T-helper 2 cell (primary cell): ENCODE measurements at places on chromosomes 12 and 14.

GRCh38 chr14:65019944-65020566 lies 33.4 kb downstream of the FNTB start:
- no peak for DNase-seq

- no peak for DNase-seq
These were observed 93.4 kb downstream of the SLC41A2 start for GRCh38 chr12:104864668-104865067.

DNA sequence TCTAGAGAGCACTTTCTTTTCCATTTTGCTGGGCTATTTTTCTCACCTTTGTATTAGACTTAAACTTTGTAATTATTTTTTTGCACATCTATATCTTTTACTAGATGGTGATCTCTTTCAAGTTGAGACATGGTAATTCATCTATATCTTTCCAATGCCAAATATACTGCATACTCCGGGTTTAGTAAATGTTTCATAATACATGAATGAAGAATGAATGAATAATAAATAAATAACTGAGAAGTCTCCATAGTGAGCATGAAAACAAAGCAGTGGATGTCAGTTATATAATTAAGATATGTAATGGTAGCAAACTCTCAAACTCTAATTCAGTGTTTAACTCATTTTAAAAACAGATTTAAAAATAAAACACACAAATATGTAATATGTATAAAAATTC lies 342.5 kb upstream of the KITLG start:
- no peak for DNase-seq

DNA sequence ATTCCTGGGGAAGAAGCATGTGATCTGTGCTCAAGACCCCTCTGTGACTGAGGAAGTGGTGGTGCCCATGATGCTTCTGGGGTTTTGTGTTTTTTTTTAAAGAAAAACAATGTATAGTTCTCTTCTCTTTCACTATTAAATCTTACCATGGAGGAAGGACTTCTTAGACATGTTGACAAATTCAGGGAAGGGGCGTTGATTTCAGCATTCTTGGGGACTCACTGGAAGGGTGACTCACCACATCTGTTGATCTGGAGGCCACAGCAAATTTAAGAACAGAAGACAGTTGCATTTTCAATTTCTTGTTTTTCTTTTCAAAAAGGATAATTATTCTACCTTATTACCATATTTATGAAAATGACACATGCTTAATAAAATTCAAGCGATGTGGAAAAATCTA lies 152.9 kb upstream of the RTL1 start:
- DNase-seq: no peak

DNA sequence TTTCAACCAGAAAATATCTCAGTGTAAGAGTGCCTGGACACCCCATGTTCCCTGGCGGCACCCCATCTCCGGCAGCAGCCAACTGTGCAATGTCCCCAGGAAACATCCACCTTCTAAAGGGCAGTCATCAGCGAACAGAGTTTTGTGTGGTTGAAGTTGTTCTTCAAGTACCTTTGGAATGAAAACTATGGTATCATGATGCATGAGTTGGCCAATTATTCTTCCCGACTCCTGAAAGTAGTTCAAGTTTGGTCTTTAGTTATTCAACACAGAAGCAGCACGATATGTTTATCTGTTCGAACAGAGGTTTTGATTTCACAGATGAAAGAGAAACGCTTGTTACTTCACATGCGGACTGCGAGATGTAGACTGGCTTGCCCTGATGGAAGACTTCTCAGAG lies 21.1 kb upstream of the TTC7B start:
- DNase-seq: no peak

- no peak for DNase-seq
These were observed 56.5 kb downstream of the SLC38A1 start for GRCh38 chr12:46212108-46212982.
